ENCODE measurements at places on chromosomes 4 and X.
A peak's percentile ranks its signal among the peaks of the same experiment; 100 is the strongest.

DNA sequence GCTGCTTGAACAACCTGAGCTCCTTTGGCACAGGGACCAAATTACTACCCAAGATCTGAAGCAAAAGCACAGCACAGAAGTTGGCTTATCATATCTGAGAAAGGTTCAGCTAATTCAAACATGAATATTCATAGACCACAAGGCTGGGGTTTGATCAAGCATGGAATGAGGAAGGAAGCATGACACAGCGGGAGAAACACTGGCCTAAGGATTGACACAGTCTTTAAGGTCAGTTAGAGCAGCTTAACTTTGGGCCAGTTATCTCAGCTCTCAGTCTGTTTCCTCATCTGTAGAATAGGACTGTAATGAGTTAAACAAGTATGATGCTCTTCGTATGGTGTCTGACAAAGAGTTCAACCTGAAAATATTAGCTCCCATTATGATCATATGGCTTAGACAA, 88.5 kb upstream of the CBR4 start:
- DNase-seq: no peak

GRCh38 chrX:43682726-43683125, 26.6 kb downstream of the MAOA start:
- DNase-seq: no peak

GRCh38 chr4:101853691-101854090, 63.2 kb downstream of the BANK1 start:
- no peak for DNase-seq

DNA sequence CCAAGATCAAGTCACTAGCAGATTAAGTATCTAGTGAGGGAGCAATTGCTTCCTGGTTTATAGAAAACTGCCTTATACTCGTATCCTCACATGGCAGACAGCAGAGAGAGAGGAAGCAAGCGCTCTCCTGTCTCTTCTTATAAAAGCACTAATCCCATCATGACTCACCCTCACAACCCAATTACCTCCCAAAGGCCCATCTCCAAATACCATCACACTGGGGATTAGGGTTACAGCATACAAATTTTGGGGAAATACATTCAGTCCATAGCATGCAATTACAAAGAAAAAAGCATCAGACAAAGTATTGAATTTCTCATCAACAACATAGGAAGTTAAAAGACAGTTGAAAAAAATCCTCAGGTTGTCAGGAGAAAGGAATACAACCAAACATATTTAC, 292.6 kb downstream of the IQCM start:
- DNase-seq: no peak

GRCh38 chr4:120057416-120057815, 9.2 kb downstream of the MAD2L1 start:
- no peak for DNase-seq

GRCh38 chrX:5695971-5696370, 532.7 kb downstream of the NLGN4X start:
- no peak for DNase-seq

- no peak for DNase-seq
Measured at GRCh38 chr4:67103001-67103747, 442.1 kb downstream of the CENPC start.

- no peak for DNase-seq
Measured at GRCh38 chr4:73844345-73844744, 7.9 kb downstream of the CXCL6 start.

GRCh38 chr4:101527188-101527587, 179.9 kb upstream of the PPP3CA start:
- no peak for DNase-seq

DNA sequence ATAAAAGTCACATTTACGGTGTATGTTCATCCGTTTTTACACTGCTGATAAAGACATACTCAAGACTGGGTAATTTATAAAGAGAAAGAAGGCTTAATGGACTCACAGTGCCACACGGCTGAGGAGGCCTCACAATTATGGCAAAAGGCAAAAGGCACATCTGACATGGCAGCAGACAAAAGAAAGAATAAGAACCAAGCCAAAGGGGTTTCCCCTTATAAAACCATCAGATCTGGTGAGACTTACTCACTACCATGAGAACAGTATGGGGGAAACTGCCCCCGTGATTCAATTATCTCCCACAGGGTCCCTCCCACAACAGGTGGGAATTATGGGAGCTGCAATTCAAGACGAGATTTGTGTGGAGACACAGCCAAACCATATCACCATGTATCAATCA, 7.3 kb upstream of the GUCY1B1 start:
- no peak for DNase-seq

DNA sequence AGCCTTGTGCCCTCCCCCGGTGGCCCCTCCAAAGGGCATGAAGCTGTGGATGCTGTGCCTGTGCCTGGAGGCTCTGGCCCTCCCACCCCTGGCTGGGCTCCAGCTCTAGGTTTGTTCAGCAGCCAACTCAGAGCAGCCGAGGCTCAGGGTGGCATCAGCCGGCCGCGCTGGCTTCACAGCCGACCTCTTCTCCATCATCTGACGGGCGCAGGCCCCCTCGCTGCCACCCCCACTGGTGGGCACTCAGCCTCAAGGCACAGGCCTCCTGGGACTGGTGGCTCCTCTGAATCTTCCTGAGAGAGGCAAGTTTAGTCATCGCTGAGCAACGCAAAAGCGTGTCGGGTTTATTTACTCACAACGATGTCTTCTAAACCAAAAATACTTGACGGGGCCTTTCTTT, 46.0 kb downstream of the PCGF3 start:
- DNase-seq: no peak

GRCh38 chr4:104868533-104868932, 278.1 kb upstream of the TET2 start:
- no peak for DNase-seq

- no peak for DNase-seq
Measured at GRCh38 chrX:20015945-20016615, 25.2 kb upstream of the BCLAF3 start.

DNA sequence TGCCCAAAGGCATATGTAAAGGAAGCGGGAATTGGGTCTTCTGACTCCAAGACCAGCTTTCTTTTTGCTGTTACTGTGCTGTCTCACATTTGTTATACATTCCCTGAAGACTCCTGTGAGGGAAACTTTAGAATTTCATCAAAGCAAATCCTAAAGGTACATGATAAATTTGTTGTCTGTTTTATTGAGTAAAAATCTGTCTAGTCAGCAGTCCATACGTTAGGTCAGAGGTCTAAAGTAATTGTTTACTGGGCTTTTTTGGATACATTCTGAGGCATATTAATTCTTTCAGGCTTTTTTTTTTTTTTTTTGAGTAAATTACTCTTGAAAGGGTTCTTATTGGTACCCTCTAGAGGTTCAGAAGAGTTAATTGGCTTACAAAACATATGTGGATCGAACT, 347.2 kb downstream of the RPA4 start:
- DNase-seq: no peak

- DNase-seq: no peak
Measured at GRCh38 chrX:40090050-40090804, 7.5 kb downstream of the BCOR start.

GRCh38 chr4:123418351-123418931, 21.8 kb downstream of the SPRY1 start:
- peak; percentile 93 for DNase-seq

DNA sequence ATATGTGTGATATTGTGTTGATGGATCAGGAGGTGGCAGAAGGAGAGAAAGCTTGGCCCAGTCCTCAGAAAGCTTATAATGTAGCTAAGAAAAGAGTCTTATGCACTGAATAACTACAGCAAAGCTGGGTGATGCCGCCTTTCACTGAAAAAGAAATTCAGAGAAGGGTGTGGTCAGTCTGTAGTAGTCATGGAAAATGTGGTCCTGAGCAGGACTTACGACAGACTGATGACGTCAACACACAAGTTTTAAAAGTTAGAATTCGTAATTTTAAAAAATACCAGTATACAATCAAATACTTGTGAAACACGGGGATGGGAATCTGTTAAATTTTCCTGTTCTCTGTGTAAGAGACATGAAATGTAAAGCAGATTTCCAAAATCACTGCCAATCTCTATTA, 87.0 kb upstream of the RAPGEF2 start:
- no peak for DNase-seq

GRCh38 chr4:17531538-17532285, 16.7 kb downstream of the CLRN2 start:
- DNase-seq: no peak

- peak; percentile 36 for DNase-seq
Measured at GRCh38 chrX:17375637-17376430, 834 bp downstream of the NHS start.

GRCh38 chr4:110851989-110852388, 229.1 kb upstream of the PITX2 start:
- DNase-seq: no peak

DNA sequence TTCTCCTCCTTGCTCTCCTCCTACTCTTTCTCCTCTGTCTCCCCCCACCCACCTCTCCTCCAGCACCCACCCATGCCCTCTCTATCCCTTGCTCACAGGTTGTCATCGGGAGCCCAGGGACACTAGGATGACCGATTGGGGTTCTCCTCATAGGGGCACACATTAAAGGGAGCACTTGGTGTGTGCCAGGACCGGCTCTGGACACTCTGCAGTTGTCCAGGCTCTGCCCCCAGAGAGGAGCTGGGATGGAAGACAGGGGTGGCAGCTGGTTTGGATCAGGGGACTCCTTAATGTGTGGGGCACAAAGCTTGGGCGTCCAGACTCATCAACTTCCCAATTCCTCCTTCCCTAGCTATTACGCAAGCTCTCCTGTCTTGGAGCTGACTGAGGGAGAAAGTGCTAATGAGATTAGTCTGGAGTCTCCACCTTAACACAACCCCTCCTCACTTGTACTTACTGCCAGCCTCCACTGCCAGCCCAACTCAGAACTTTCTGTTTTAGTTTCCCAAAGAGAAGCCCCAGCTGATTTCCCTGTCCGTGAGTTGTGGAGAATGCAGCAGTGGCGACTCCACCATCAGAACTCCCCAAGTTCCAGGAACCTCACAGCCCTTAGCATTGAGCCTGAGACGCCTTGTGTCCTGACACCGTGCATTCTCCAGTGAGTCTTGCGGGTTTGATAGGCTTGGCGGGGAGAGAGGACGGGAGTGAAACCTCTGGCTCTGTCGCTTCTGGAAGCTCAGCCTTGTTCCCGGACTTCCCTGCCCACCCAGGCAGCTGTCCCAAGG, 52.2 kb downstream of the CXorf49B start:
- no peak for DNase-seq

DNA sequence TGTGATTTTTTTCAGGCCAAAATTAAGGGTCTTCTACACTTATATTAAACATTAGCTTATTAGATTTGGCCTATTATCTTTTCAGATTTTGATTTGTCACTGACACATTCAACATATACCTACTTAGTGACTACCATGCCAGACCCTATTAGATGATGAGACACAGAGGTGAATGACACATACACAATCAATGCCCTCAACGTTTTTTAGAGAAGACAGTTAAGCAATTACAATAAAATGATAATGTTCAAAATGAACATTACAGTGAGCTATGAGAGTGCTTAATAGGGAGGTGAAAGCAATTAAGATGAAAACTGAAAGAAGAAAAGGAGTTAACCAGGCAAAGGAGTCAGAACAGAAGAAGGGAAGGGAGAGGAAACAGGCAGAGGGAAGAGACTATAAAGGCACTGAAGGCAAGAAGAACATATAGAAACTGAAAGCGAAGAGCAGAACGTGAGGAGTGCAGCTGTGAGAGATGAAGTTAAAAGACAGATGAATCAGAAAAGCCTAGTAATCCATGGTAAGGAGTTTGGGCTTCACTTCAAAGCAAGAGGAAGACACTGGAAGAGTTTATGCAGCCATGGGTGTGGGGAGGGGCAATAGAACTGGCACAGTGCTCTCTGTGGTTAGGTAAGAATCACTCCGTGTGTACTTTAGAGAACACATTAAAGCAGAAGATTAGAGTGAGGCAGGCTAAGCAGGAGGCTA, 119.0 kb downstream of the REELD1 start:
- no peak for DNase-seq
